ENCODE measurements at places on chromosomes 2 and 18.

- DNase-seq, result no peak
These were observed 141.6 kb upstream of the CYP26B1 start for GRCh38 chr2:72289283-72289682.

- DNase-seq, result no peak
These were observed 1005.4 kb upstream of the DDX18 start for GRCh38 chr2:116809109-116809508.

- DNase-seq, result no peak
These were observed 93.7 kb downstream of the CERKL start for GRCh38 chr2:181563101-181563692.

DNA sequence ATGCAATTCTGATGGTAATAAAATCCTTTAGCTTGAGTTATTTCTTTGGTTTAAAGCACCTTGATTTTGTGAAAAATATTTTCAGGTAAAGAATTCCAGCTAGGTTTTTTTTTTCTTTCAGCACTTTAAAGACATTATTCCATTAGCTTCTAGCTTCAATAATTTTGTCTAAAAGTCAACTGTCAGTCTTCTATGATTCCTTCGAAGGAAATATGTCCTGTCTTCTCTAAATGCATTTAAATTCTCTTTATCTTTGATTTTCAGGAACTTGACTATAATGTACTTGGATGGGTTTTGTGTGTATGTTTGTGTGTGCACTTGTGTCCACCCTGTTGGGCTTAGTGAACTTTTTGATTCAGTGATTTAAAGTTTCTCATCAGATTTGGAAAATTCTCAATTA, 4.7 kb downstream of the LONRF2 start:
- no peak for DNase-seq

DNA sequence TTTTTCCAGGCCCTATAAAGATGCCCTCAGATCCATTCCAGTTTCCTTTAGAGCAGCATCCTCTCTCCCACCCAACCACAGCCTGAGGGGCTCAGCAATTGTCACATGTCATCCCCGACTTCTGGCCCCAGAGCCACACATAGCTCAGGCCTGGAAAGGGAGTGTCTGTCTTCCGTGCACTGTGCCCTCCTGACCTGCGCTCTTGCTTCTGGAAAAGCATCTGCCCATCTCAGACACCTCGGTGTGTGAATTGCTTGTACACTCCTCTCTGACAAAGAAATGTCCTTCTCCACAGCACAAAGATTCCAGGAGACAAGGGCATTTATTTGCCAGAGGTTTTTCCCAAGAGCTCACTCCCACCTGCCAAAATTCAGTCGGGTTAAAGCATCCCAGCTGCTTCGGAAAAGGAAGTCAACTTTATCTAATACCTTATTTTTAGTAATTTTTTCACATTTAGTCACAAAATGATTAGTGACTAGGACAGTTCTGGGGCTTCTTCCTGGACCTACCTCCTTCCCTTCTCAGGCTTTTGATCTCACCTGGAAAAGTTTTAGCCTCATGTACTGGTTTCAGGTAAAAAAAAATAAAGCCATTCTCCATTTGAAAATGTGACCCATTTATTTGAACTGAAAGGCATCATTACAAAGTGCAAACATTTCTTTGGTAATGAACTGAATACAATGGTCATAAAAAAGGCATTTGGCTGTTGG, 112.9 kb downstream of the PXDN start:
- no peak for DNase-seq

- no peak for DNase-seq
These were observed 185.7 kb downstream of the HAUS1 start for GRCh38 chr18:46289931-46290330.

DNA sequence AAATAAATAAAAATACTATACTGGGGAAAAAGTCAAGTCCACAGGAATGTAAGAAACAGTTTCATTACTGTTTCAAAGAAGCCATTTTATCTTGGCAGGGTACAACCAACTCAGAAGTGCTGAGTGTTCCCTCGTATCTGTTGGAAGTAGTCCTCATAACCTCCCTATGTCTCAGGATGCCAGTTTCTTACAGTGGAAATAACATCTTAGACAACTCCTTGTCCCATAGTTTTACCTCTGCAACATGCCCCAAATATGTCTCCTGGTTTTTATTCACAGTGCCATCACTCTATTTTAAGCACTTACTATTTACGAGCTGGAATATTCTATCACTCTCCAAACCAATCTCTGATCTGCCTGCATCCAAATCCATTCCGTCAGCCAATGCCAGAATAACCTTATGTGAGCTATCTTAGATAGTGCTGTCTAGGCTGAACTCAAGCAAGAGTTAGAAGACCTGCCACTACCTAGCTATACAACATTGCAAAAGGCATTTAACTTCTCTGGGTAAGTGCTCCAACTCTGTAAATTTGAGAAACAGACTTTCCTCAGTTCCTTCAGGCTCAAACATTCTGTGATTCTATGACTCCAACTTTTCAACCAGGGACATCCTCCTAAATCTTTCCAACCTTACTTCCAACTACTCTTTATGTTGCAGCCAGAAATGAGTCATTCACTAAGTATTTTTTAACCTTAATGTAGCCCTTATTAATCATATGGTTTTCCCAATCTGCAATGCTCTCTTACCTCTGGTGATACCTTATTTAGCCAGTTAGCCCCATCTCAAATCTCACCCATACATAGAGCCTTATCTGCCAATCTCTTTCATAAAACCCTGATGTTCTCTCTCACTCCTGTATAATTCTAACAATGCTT, 66.7 kb downstream of the RTN4 start:
- no peak for DNase-seq

DNA sequence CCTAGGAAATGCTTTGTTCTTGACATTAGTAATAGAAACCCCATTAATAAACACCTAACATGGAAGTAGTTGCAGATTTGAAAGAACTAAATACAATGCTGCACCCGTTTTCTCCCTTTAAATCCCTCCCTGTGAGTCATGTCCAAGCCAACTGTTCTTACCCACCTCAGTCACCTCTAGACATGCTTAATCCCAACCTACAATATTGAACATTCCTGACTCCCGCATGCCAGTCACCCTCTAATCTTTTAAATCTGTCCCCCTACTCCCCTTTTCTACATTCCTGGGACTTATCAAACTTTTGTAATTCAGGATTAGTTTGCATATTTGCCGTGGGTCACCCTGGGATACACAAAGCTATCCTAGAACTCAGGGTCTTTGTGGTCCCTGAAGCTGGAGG, 374.6 kb downstream of the IRS1 start:
- no peak for DNase-seq

DNA sequence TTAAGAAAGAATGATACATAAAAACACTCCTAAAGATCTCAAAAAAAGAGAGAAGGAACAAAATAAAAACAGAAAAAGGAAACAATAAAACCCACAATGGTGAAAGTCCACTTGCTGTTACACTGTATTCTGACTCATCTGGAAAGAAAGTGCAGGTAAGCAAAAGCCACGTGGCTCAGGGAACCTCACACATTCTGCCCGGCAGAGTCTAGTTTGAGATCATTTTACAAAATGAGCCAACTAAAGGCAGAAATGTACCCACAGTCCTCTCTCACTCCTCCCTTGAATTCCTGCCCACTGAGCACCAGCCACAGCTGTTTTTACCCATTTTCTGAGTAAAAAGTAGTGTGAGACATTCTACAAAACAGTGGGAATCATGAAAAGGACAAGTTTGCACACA, 10.0 kb downstream of the KCNH7 start:
- DNase-seq, result no peak

DNA sequence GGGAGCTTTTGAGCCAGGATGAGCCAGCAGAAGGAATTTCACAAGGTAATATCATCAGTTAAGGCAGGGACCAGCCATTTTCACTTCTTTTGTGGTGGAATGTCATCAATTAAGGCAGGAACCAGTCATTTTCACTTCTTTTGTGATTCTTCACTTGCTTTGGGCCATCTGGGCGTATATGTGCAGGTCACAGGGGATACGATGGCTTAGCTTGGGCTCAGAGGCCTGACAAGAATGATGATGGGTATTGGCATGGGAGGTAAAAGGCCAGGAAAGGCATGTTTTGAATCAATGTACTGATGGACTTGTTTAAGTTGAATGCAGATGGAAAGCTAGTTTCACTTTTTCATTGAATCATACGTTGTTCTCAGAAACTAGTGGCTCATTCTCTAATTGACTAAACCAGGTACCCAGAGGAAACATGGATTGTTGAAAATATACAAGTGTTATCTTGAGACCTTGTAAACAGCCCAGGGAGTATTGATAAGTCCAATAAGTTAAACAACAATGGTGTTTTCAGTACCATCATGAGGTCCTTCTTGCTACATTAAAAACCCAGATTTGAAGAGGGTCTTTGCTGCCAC, 1672.5 kb upstream of the DDX18 start:
- no peak for DNase-seq

DNA sequence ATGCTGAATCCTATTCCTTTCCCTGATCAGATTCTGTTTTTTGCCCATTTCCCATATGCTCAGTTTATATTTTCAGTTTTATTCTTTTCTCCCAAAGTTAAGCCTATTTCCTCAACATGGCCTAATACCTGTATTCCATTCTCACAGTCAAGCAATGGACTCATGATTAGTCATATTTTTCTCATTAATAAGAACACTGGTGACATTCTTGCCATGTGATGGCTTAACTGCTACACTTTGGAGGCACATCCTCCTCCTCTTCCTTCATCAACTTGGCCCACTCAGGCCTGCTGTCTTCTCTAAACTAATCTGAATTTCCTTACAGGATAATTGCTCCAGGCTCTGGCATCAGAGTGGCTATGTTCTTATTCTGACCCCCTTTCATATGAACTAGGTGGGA, 679.2 kb downstream of the NYAP2 start:
- no peak for DNase-seq

DNA sequence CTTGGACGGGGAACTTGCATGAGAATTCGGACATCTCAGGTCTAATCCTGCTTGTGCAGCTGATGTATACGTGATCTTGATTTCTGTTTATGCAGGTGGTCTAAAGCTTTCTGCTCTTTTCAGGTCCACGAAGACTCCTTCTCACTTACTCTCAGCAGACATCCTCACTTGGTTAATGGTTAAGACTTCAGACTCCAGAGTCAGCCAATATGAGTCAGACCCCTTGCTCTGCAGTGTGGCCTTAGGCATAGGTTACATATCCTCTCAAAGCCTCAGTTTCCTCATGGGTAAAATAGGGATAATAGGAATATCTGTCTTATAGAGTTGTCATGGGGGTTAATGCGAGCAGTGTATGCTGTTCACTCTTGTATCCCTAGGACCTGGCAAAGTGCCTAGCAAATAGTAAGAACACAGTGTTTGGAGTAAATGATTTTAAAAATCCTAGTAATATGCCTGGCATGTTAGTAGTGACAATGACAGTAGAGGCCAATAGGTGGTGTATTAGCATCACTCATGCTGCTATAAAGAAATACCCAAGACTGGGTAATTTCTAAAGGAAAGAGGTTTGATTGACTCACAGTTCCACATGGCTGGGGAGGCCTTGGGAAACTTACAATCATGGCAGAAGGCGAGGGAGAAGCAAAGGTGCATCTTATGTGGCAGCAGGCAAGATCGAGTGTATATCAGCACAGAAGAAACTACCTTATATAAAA, 42.3 kb downstream of the XRCC5 start:
- DNase-seq, result no peak

DNA sequence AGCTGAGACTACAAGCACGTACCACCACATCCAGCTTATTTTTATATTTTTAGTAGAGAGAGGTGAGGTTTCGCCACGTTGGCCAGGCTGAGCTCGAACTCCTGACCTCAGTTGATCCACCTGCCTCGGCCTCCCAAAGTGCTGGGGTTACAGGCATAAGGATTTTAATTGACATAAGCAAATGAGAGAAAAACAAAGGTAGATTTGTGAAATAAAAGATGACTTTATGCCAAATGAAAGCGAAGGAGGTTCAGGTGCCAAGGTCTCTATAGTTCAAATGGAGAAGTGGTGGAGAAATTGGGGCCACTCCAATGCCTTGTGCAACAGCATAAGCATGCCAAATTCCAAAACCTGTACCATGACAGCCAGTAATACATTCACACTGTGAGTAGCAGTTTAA, 180.6 kb downstream of the MREG start:
- no peak for DNase-seq

DNA sequence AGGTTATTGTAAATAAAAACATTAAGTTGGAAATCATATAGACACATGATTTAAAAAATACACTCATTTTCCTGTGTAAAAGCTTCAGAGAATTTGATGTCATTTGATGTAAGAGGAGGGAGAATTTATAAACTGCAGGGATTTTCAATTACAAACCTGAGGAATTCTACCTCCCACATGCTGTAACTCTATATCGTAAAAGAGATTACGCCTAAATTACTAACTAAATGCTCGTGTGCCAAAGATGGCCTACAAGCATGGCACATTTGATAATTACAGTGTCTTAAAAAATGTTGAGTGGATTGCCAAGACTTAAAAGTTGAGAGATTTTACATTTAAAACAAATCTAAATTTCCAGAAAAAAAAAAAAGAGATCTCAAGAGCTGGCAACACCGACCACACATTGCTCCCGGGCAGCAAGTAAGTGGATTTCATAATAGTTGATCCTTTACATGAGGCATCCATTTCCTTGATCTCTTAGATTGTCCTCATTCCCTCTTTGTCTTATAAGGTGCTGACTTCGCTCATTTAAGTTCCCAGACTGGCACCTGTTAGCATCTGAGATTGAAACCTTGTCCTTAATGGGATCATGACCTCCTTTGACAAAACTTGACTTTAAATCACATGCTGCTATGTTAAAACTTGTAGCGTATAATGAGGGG, 840.3 kb upstream of the ZEB2 start:
- DNase-seq, result no peak

GRCh38 chr2:84716564-84716963, 164.3 kb downstream of the TRABD2A start:
- DNase-seq, result no peak

DNA sequence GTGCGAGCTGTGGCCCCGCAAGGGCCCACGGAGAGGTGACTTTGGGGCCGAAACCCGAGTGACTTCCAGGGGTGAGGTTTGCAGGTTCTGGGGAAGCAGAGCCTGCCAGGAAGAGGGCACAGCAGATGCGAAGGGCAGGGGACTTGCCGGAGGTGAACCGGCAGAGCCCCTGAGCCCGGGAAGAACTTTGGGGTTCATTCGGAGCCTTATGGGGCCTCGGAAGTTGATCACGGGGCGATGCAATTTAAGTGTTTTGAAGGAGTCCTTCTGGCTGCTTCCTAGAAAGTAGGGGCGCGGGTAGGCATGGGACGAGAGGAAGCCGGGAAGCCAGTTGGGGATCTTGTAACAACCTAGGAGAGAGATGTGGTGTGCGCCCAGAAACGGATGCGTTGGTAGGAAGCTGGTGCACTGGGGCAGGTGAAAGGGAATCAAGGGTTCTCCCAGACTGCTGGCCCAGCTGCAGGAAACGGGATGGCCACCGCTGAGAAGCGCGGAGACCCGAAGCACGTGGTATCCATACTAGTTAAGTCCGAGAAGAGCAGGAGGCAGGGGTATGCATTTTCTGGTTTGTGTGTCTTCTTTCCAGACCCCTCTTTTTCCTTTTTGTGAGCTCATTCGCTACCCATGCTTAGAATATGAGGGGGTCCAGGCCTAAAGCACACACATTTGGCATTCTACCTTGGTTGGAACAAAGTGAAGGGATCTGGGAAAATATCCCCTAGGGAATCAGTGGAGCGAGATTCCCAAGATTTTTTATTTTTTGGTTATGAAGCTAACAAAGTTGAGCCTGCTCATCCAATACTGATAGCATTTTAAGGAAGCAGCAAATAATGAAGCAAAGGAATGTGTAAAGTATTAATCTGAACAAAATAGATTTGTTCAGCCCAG, 758 bp downstream of the SCLY start:
- DNase-seq, result peak; percentile 56

- no peak for DNase-seq
These were observed 860 bp upstream of the KCNJ3 start for GRCh38 chr2:154697418-154698252.

- no peak for DNase-seq
These were observed 364.9 kb downstream of the ANAPC1 start for GRCh38 chr2:111519071-111519470.

Measured in hematopoietic multipotent progenitor cell treated with erythropoietin and hydrocortisone succinate and interleukin-3 and kit ligand, for 8 days (in vitro differentiated cells).